NCI-H1092 (cell line): ENCODE measurements at places on chromosomes 7 and 10.

GRCh38 chr10:26491934-26492333, 53.8 kb downstream of the APBB1IP start:
- no peak for DNase-seq

- DNase-seq, result no peak
Measured at GRCh38 chr7:50309721-50310120, 5.2 kb downstream of the IKZF1 start.

GRCh38 chr10:71038921-71039320, 150.6 kb upstream of the PCBD1 start:
- no peak for DNase-seq

DNA sequence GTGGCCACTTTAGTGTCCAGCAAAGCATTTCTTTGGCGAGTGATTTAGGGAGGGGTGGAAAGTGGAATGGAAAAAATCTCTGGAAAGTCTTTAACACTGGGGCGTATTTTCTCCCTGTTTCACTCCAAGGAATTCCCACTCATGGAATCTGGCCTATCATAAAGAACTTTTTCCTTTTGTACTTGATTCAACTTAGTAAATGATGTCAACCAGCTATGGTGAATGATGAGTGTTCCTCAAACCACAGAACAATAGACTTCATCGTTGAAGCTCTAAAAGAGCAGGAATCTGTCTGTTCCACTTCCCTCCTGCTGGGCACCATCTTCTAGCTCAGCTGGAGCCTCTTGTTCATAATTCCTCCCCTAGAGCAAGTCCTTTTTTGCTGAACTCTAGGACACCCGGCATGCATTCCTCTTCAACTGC, 66.5 kb downstream of the EPDR1 start:
- DNase-seq, result no peak

DNA sequence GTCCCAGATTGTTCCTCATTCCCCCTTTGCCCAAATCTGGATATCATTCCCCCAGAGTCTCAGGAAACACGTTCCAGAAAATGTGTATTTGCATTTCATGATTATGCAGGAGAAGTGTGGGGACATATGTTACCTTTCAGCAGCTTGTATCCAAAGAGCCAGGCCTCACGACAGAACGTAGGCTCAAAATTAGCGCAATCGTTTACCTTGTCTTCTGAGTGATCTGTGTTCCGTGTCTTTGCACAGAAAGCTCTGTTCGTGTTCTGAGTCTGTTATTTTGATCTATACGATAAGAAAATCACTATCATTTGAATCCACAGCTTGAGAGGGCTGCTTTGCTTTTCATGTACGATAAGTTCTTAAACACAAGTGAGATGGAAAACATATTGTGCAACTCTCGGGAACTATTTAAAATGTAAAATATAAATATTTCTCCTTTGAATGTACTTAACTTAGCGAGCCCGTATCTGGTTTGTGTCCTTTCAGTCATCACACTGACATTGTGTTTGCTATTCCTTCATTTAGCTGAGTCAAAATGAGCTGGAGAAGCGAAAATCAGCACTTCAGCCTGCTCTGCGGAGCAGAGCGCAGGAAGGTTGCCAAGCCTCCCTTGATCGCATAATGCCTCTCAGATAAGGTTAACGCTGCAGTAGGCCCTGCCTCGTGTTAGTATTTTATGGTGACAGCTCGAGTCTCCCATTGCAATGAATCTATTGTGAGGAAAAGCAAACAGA, 80.2 kb upstream of the CACNB2 start:
- no peak for DNase-seq

GRCh38 chr10:77162697-77163096, 474.9 kb downstream of the KCNMA1 start:
- no peak for DNase-seq

- no peak for DNase-seq
Measured at GRCh38 chr7:141221007-141221612, 147.2 kb downstream of the TMEM178B start.

- DNase-seq, result no peak
Measured at GRCh38 chr7:47557694-47558670, 23.9 kb downstream of the TNS3 start.

- DNase-seq, result no peak
Measured at GRCh38 chr10:114033566-114033965, 10.1 kb upstream of the ADRB1 start.

DNA sequence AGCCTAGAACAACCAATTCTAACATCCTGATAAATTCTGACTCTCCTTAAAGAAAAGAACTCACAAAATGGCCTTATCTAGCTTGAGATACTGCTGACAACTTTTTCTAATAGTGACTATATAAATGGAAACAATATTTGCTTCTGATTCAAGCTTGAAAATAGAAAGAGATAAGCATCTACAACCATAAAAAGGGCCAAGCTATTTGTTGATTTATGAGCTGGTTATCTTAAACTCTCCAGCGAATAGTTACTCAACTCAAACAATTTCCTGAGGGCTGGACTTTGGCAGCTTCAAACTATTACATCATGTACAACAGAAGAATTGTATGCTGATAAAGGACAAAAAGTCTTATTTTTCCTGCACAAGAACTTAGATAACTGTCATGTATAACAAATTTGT, 4.6 kb downstream of the USP54 start:
- DNase-seq, result no peak

DNA sequence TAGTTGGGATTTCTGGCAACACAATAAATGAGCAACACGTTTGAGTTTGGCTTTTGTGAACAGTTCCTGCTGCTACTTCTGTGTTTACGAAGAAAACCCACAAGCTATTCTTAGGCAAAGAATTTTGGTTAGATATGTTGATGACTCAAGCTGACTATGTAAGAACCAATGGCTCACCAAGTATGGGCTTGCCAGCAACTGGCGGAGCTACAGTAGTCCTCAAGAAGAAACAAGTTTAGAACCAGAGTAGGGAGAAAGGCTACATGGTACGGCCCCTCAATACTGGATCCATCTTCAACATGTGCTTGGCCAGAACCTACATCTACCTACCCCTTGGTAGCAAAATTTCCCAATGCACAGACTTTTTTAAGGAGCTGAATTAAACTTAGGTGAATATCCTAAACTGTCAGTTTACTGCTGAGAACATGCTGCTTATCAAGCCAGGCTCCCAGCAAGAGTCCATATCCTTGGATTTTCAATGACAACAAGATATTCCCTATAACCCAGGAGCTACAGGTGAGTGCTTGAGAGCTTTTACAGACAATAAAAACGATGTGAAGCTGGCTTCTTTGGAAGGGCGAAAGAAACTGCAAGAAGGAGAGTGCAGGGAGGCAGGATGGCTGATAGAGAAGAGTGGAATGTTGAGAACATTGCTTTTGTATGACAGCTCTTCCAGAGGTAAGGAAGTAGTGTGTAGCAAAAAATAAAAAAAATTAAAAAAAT, 74.3 kb upstream of the ASAH2 start:
- DNase-seq, result no peak

- no peak for DNase-seq
Measured at GRCh38 chr7:33934391-33934790, 29.1 kb downstream of the BMPER start.

DNA sequence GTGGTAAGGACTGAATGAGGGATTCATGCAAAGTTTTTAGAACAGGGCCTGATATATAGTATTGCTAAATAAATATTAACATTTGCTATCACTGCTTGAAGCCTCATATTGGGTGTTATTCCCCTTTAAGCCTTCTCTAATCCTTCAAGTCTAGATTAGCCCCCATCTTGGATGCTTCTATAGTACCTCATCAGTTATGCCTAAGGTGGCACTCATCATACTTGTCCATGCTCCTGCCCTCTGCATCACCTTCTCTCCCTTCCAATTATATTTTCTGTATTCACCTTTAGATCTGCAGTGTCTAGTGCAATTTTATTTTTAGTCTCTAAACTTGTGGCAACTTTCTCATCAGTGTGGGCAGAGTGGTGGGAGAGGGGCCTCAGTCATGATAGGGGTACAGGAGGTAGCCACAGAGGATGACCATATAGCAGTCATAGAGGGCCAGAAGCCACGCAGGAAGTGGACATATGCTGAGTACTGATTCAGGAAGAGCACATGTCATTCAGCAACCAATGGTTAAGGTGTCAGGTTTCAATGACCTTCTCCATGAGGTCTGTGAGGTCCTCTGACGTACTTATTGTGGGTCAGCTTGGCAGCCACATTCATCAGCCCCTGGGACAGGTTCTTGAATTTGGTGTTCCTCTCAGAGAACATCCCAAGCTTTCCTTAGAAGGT, 2.5 kb downstream of the ENTPD1 start:
- no peak for DNase-seq

DNA sequence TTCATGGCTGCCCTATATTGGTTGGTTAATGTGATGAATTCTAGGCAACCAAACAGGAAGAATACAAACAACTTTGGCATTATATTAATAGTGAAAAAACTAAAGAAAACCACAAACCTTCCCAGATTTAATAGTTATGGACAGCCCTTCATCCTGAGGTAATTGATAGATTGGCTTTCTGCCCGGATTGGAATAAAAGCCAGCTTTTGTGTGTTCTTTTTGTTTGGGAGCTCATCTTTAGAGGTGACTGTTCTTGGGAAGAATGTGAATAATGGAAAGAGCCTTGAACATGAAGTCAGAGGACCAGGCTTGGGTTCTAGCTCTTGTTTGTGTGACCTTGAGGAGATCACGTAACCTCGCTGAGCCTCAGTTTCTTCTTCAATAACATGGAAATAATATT, 92.3 kb downstream of the VTI1A start:
- DNase-seq, result peak; percentile 5

DNA sequence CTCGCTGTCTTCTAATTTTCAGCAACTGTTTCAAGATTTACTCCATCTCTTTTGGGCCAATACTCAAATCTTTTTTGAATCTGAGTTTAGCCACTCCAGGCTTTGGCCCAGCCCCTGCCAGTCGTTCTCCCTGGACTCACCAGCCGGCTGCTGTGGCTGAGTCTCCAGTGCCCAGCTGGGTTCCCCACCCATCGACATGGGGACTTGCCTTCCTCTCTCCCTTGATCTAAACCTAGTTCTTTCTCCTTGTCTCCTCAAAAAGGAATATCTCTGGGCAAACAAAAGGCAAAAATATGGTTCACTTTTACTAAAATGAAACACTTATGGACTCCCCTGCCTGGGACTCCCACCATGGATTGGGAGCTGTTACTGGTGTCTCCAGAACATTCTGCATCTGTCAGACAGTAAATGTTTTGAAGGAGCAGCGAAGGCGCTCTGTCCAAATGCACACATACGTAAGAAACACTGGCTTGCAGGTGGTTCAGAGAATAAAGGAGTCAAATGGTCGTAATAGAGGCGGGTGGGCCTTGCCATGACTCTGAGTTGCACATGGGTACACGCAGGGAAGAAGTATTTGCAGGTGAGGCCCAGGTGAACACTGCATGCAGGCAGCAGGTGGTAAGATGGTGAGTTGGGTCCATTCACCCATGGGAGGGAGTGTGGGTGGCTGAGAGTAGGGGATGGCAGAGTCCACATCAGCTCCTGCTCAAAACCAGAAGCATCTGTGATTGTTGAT, 35.5 kb upstream of the HABP2 start:
- DNase-seq, result no peak
